ENCODE measurements at places on chromosomes 16 and 17.

- no peak overlapping the region for H3K4me3 ChIP-seq
- no peaks in the 10 kb centered on the region for H3K4me1 ChIP-seq
- no peak overlapping the region for H3K27ac ChIP-seq
- DNase-seq: no peak
Measured at GRCh38 chr17:29368926-29369325, 21.2 kb upstream of the TAOK1 start.

- H3K4me3 ChIP-seq: no peak overlapping the region
- DNase-seq: no peak
- H3K27ac ChIP-seq: no peak overlapping the region
- H3K4me1 ChIP-seq: no peaks in the 10 kb centered on the region
- H3K27me3 ChIP-seq: no peaks in the 10 kb centered on the region
Measured at GRCh38 chr17:11284811-11285210, 43.8 kb downstream of the SHISA6 start.

DNA sequence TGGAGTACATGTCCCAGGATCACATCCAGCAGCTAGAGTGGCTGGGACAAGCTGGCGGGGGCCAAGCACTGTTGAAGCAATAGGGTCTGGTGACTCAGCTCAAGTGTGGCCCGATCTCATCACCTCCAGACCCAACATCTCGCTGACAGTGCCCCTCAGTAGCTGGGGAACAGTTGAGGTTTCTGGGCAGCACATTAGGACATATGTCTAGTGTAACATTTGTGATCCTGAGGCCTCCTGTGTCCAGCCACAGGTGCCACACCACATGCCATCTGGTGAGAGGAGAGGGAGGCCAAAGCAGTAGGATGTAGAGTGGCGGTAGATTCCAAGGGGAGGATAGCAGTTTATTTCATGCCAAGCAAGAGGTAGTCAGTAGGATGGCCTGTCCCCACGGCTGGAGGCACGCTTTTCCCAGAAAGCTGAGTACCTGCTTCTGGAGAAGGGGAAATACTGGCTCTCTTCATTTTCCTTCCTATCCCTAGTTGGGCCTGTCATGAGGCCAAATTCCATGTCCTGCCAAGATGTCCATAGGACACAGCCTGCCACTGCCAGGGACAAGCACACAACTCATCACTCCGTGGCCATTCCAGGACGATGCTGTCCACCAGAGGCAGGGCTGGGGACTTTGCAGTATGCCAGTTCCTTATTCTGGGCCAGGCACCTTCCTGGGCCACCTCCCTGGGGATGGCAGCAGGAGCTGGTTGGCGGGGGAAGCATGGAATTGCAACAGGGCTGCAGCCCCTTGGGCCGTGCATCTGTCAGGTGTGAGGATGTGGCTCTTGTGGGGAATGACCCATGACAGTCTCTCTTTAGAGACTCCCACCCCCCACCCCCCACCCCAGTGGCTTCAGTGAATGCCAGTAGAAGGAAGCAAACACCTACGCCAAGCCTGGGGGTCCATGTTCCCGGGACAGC lies 24.0 kb downstream of the GGA3 start:
- peaks cover 19% of the 10 kb centered on the region for H3K4me1 ChIP-seq
- peaks cover 48% of the 10 kb centered on the region for H3K36me3 ChIP-seq
- no peak overlapping the region for H3K27ac ChIP-seq
- no peak for DNase-seq

DNA sequence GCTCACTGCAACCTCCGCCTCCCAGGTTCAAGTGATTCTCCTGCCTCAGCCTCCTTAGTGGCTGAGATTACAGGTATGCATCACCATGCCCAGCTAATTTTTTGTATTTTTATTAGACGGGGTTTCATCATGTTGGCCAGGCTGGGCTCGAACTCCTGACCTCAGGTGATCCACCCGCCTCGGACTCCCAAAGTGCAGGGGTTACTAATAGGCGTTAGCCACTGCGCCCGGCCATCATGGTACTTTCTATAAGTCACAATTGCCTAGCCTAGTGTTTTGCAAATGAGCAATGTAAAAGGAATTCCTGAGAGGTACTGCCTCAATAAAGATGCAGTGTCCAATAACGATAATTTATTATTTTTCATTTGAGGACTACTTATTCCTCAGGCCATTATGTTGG lies 13.9 kb upstream of the PSMC3IP start:
- no peak for DNase-seq
- H3K4me1 ChIP-seq: peaks cover 7% of the 10 kb centered on the region
- H3K4me3 ChIP-seq: no peak overlapping the region
- peaks cover 29% of the 10 kb centered on the region for H3K36me3 ChIP-seq

- no peaks in the 10 kb centered on the region for H3K4me1 ChIP-seq
- H3K27me3 ChIP-seq: peaks cover 48% of the 10 kb centered on the region
- peaks cover 3% of the 10 kb centered on the region for H3K36me3 ChIP-seq
- no peak for DNase-seq
- H3K4me3 ChIP-seq: no peak overlapping the region
Measured at GRCh38 chr17:61648587-61648986, 57.6 kb upstream of the NACA2 start.

- no peaks in the 10 kb centered on the region for H3K36me3 ChIP-seq
- H3K27ac ChIP-seq: no peak overlapping the region
- no peak overlapping the region for H3K4me3 ChIP-seq
Measured at GRCh38 chr17:48800626-48801217, 16.3 kb downstream of the TTLL6 start.
